ENCODE measurements at places on chromosomes 1 and 21.

- DNase-seq = no peak
Observed at GRCh38 chr1:218217040-218217439, 68.1 kb upstream of the RRP15 start.

GRCh38 chr1:17736625-17737024 lies 18.5 kb upstream of the ACTL8 start:
- DNase-seq = no peak

- DNase-seq = no peak
Observed at GRCh38 chr1:103230061-103230460, 121.7 kb upstream of the COL11A1 start.

- no peak for DNase-seq
Observed at GRCh38 chr1:151711044-151711800, 5.4 kb downstream of the CELF3 start.

DNA sequence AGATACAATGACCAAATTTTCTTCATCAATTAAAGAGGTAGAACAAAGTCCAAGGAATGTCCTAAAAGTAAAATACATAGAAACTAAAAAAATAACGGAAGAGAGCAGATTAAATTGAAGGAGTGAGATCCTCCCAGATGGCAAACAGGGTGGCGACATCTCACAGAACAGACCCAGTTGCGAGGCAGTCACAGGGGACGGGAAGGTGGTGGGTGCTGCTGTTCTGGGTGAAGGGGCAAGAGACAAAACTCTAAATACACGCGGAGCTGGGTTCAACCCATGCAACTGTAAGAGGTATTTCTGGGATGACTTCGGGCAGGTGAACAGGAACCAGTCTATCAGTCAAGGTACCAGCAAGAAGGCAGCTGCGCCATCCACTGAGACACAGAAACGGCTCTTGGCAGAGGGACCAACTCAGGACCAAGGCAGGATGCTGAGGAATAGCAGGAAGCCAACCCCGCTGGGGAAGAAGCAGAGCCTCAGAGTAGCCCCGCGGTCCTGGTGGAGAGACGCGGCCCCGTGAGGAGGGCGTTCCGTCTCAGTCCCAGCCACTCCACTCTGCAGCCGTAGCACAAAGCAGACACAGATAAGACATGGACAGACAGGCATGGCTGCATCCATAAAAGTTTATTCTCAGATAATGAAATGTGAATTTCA lies 32.2 kb downstream of the WDR4 start:
- DNase-seq = no peak

GRCh38 chr1:6096243-6097116 lies 50.8 kb downstream of the KCNAB2 start:
- DNase-seq = no peak

All from activated T-helper 9 cell treated with anti-CD3 and anti-CD28 coated beads, Interleukin-2, amount 50 U/mL, for 16 hours (primary cell).